ENCODE measurements at places on chromosomes 12 and 14. TPM values are rescaled to one million over a fixed set of nuclear protein-coding genes. Genes with fewer than 3 reads are reported as not detected.

DNA sequence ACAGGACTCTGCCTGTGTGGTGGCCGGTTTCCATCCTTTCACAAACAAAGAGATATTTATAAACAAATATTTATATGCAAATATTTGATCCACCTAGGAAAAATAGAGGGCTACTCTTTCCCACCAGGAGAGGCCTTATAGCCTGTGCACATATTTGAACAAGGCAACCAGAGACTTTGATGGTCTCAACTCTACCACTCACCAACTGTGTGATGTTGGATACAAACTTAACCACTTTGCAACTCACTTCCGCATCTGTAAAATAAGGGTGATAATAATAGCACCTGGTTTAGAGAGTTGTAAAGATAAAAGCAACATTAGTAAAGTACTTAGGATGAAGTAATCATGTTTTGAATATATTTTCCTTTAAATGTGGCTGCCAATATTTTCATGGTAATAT is 1.5 kb upstream of the CLEC12A start:
- H3K36me3 ChIP-seq = no peaks in the 10 kb centered on the region
- no peaks in the 10 kb centered on the region for H3K27me3 ChIP-seq
- H3K27ac ChIP-seq = no peak overlapping the region
- DNase-seq = no peak

DNA sequence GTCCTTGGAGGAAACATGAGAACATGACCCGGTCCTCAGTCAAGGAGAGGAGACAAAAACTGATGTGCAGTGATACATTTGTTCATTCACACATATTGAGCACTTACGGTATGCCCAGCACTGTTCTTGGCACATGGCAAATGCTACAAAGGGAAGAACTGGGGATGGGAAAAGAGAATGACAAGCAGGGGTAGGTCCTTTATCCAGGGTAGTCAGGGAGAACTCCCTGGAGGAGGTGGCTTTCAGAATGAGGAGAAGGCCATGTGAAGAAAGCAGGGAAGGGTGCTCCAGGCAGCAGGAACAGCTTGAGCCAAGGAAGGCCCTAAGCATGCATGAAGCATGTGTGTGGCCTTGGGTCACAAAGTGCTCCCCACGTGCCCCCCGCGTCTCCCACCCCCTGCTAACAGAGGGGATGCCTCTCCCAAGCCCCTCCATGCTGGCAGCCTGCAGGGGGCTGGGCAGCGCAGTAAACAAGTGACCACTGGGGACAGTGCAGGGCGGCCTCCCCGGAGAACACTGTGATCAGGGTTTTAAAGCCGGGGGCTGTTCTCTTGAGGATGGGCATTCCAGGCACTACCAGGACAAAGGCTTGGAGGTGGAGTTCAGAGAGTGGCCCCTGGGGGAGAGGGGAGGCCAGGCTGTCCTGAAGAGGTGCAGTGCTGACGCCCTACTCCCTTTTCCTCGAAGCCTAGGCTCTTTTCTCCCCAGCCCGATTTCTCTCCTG is 71.0 kb downstream of the PHETA1 start:
- H3K27ac ChIP-seq = no peak overlapping the region
- no peak overlapping the region for H3K4me3 ChIP-seq
- H3K27me3 ChIP-seq = no peaks in the 10 kb centered on the region
- H3K36me3 ChIP-seq = no peaks in the 10 kb centered on the region
- no peaks in the 10 kb centered on the region for H3K4me1 ChIP-seq

GRCh38 chr12:18250313-18250916 is 10.9 kb upstream of the PIK3C2G start:
- H3K4me3 ChIP-seq = no peak overlapping the region
- no peak overlapping the region for H3K27ac ChIP-seq
- H3K27me3 ChIP-seq = no peaks in the 10 kb centered on the region

PTPRB gene
- total RNA-seq = 36.9 TPM

- no peaks in the 10 kb centered on the region for H3K4me1 ChIP-seq
- no peaks in the 10 kb centered on the region for H3K36me3 ChIP-seq
- H3K27ac ChIP-seq = no peak overlapping the region
- no peak overlapping the region for H3K4me3 ChIP-seq
- no peaks in the 10 kb centered on the region for H3K27me3 ChIP-seq
- DNase-seq = no peak
These were observed 452.4 kb downstream of the TMEM121 start for GRCh38 chr14:105978618-105979295.

- H3K4me1 ChIP-seq = no peaks in the 10 kb centered on the region
- no peaks in the 10 kb centered on the region for H3K27me3 ChIP-seq
- no peaks in the 10 kb centered on the region for H3K36me3 ChIP-seq
- no peak overlapping the region for H3K4me3 ChIP-seq
- no peak for DNase-seq
- H3K27ac ChIP-seq = peak overlapping the region; percentile 45
These were observed 47.7 kb upstream of the CDKN3 start for GRCh38 chr14:54348923-54349620.

GRCh38 chr14:69683971-69684370 is 72.6 kb downstream of the SUSD6 start:
- no peaks in the 10 kb centered on the region for H3K36me3 ChIP-seq
- H3K4me1 ChIP-seq = no peaks in the 10 kb centered on the region
- H3K4me3 ChIP-seq = no peak overlapping the region
- H3K27ac ChIP-seq = no peak overlapping the region
- no peaks in the 10 kb centered on the region for H3K27me3 ChIP-seq
- DNase-seq = no peak

IL26 gene
- not detected for total RNA-seq

DNA sequence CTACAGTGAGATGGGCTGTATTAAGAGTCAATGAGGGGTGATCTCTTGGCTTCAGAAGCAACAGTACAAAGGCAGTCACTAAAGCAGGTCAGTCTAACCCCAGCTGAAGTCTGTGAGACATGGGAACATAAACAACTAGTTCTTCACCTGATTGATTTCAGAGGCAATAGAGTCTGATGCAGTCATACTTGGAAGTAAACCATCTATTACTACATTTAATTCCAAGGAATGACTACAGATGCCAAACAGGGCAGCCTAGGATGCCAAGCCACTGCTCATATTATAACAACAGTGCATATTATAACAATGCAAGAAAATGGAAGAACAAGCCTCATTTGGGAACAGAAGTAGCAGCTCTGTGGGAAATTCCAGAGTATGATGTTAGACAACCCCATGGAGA is 35.8 kb downstream of the GRIN2B start:
- H3K27ac ChIP-seq = no peak overlapping the region
- no peak for DNase-seq
- no peaks in the 10 kb centered on the region for H3K27me3 ChIP-seq
- no peaks in the 10 kb centered on the region for H3K4me1 ChIP-seq
- no peaks in the 10 kb centered on the region for H3K36me3 ChIP-seq
- no peak overlapping the region for H3K4me3 ChIP-seq
